ENCODE measurements at places on chromosomes 2 and 18.
A peak's percentile ranks its signal among the peaks of the same experiment; 100 is the strongest.

DNA sequence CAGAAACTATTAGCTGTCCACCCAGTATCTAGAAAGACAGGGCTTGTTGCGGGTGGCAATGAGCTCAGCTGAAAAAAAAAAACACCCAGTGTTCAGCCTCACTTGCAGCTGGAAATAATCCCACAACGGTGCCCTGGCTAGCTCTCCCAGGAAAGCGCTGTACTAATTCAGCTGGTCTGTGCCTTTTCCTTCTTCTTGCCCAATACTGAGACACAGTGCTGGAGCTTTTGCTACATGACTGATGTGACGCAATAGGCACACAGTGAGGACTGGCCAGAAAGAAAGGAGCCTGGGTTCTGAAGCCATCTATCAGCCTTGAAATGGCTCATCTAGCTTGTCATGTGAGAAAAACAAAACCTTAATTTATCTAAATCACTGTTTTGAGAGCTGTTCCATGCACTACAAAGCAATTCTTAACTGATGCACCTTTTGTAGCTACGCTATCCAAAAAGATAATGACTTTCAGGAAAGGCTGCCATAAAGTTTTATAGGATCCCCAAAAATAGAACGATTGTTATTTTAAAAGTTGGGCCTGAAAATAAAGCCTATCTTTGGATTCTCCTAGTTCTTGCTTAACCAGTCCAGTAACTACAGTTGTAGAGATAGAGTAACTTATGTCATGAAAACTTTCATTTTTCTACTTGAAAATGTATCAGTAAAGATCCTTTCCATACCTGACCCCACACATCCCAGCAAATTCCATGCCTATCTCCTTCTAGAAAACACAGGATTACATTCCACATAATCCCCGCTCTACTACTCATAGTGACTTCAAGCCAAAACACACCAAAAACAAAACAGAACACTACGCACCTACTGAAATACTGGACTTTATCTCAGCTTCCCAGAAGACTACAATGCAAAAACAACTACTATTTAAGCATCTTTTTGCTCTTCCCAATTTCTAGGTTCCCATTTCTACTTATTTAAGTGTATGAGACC lies 15.9 kb downstream of the KIDINS220 start:
- DNase-seq, result peak; percentile 60

GRCh38 chr2:173280853-173281252 lies 73.8 kb upstream of the CDCA7 start:
- DNase-seq, result no peak

DNA sequence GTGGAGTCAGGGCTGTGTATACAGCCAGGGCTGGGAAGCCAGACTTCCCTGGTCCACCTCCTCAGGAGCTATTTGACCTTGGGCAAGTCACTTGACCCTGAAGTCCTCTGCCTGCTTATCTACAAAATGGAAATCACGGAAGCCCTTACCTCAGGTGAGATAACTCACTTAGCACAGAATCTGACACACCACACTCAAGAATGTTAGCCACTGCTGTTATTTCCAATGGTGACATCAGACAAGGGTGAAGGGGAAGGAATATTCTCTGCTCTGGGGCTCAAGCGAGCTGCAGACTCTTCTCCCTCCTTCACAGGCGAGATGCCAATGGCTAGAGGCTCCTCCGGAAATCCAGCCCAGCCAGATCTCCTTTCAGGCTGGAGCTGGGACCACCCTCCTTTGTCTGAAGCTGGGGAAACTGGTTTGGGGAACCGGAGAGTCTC lies 189.6 kb downstream of the HAUS1 start:
- no peak for DNase-seq

DNA sequence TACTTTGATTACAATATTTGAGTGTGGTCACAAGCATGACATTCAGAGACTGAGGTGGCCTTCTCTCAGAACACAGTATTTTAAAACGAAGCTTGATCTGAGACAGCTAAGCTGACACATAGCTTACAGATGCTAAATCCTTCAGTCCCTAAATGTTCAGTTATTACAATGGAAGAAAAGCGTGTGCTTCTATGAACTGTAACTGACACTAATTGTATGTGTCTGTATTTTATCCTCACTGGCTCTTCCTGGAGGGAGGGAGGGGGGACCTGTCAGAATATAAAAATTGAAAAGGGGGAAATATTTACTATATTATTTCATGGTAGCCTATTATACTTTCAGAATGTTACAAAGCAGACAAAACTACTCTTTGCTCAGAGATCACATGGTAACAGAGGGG lies 340.2 kb downstream of the FIGN start:
- no peak for DNase-seq

GRCh38 chr2:98436734-98437133 lies 7.9 kb upstream of the INPP4A start:
- DNase-seq, result no peak

- peak; percentile 40 for DNase-seq
Observed at GRCh38 chr18:61322265-61322873, 10.9 kb upstream of the CDH20 start.

- no peak for DNase-seq
Observed at GRCh38 chr18:58051765-58052460, 7.9 kb downstream of the NEDD4L start.

- no peak for DNase-seq
Observed at GRCh38 chr2:136736236-136736635, 29.1 kb upstream of the THSD7B start.

DNA sequence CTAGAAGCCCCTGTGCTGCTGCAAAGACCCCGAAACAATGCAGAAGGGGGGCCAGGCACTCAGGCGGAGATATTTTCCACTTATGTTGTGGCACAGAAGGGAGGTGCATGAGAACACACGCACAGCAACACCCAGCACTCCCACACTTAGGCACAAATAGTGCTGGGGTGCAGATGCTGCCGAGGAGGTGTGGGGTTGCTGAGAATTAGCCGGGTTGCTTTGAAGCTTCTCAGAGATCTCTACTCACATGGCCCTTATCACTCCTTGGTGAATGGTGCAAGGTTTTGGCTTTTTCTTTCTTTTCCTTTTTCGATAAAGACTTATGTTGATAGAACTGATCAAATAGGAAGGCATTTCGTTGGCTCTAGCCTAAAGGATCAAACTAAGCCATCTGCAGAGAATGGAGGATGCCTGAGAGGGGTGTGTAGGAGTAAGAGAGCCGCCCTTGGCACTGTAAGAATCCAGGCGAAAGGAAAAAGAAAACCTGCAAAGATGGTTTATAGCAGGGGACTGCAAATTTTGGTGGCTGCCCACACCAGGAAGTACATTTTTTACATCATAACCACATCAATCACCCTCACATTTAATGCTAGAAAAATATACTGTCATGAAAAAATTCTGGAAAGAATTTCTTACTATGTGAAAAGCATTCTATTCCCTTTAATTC lies 27.9 kb upstream of the FHL2 start:
- DNase-seq, result no peak

DNA sequence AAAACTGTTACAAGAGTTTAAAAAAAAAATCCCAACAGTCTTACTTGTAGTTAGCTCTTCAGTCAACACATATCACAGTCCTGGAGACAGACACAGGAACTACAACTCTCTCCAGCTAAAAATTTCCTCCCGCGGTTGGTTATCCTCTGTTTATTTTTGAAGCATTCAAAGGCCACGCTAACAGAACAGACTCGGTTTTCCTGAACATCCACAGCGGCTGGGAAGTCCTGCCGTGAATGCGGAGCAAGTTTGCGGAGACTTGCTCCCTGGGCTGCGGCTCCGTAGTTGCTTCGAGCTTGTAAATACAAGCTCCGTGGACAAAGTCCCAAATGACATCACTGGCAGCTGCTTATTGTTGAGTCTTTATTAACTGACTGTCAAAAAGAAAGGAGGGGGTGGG lies at the start of gene NCKAP5:
Gene NCKAP5 (minus strand): TSS at position 292 of the 400 bp plus-strand sequence. CDS start 50,937 bp downstream, outside the sequence.
- DNase-seq, result no peak

GRCh38 chr2:218375212-218375611 lies 6.9 kb upstream of the SLC11A1 start:
- no peak for DNase-seq

DNA sequence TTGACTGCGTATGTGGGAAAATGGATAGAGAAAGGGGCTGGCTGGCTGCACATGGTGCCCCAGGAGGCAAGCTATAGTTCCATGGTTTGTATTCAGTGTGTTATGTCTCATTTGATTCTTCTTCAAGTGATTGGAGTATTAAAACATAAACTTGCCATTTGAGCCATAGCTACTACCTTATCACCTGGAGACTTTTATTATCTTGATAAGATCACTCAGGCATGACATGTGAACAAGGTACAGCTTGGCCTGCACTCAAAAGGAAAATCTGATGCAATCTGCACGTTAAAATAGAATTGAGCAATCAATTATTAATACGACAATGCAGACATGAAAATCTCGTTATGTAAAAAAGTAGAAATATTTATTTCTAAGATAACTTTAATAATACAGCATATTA lies 116.9 kb downstream of the RND3 start:
- DNase-seq, result no peak

DNA sequence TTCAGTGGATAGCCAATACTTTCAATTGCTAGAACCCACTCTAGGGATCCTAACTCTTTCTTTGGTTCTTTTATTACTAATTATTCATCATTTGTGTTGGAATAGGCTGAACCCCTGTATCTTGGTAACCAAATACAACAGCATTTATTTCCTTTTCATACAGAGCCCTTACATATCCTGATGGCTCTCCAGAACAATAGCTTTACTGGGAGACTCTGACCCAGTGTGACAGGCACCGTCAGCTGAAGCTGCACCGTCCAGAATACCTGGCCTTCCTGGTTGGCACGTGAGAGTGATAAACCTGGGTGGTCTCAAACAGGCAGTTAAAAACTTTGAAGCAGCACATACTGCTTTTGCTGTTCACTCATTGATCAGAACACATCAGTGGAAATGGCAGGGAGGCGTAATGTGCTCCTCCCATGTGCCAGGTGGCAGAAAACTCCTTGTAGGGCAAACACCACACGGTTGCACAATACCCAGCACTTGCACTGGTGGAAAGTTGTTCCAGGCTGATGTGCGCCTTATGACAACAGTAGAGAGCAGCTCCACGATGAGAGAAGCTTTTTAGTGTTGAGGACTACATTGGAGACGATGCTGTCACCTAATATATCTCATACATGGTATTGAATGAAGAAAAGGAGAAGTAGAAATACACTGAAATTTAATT lies 456.2 kb downstream of the PARD3B start:
- DNase-seq, result no peak

DNA sequence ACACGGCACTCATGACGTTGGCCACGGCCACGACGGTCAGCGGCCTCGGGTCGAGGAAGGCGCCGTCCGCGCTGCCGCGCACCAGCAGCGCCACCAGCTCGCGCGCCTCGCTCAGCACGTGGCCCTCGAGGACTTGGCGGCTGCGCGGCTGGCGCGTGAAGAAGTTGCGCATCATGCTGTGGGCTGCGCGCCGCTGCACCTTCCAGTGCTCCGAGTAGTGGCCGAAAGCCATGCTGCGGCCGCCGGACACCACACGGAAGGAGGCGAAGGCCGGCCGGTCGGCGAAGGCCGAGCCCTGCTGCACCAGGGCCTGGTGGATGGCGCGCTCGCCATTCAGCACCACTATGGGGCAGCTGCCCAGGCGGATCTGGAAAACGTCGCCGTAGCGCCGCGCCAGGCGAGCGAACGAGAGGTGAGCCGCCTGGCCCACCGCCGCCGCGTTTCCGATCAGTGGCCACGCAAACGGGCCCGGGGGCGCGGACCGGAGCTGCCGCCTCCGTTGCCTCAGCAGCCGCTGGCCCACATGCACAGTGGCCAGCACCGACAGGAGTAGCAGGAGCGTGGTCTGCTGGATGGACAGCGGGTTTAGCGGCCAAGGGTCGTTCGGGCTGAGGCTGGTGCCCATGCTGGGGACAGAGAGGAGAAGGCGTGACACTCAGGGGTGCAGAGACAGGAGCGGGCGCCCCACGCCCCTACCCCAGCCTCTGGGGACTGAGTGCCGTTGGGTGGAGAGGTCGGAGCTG lies 1.0 kb downstream of the CYP1B1 start:
- DNase-seq, result peak; percentile 78

GRCh38 chr2:44964752-44965236 lies 23.3 kb downstream of the SIX3 start:
- DNase-seq, result no peak

DNA sequence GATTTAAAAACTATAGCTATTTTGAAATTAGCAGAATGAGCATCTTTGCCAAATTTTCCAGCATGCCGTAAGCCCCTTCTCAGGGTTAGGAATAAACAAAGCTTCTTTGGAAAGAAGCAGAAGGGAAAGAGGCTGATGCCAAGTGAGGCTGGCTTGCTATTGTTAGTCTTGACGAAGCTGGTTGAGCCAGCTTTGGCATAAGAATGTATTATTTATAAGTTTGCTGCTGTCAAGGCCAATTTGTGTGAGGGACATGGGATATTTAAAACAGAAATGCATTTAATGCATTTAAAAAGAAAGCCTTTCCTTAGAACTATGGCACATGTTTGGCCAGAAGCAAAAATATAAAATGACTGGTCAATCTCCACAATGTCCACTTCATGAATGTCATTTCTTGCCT lies 52.5 kb upstream of the TTN start:
- DNase-seq, result no peak

GRCh38 chr18:5284808-5285207 lies 10.7 kb downstream of the ZBTB14 start:
- no peak for DNase-seq

DNA sequence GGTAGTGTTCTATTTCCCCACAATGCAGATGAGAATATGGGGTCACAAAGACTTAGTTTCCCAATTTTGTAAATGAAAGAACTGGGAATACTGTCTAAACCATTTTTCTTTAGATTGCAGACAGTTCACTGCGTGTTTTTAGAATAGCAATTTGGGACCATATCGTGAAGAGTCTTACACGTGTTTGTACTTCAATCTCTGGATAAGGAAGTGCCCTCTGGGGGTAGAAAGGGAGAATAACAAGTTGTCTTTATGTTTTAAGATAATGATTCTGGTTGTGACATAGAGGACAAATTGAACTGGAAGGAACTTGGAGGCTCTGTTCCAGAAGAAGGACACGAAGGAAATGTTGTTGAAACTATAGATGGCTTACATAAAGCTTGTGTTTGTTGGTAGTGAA lies 457.7 kb downstream of the CBLN2 start:
- DNase-seq, result peak; percentile 4

DNA sequence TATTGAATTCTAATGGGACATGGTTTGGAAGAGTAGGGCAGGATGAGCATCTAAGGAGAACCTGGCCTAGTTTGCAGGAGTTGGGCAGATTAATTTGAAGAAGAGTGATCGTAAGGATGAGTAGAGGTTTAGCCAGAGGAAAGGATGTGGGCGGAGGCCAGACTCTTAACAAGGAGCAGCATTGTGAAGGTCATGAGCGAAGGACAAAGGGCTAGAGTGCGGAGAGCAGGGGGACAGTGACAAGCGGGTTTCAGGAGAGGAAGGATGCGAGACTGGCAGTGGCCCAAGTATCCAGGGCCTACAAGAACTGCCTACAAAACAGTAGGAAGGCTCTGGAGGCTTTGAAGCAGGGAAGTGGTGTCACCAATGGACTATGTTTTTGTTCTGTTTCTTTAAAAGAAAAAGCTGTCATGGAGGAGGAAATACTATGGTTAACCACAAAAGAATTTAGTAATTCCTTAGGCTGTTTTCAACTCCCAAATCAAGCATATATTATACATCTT lies 20.1 kb downstream of the SLC66A3 start:
- peak; percentile 67 for DNase-seq

GRCh38 chr18:22176420-22177326 lies 7.3 kb downstream of the GATA6 start:
- no peak for DNase-seq

- DNase-seq, result peak; percentile 65
Observed at GRCh38 chr2:190781604-190782198, 98.9 kb upstream of the GLS start.

- no peak for DNase-seq
Observed at GRCh38 chr2:79569048-79569447, 56.2 kb downstream of the CTNNA2 start.

GRCh38 chr2:239554766-239555570 lies 154.1 kb upstream of the HDAC4 start:
- DNase-seq, result no peak
